ENCODE measurements at places on chromosomes 6 and 20. TPM values are rescaled to one million over a fixed set of nuclear protein-coding genes. Genes with fewer than 3 reads are reported as not detected.
A peak's percentile ranks its signal among the peaks of the same experiment; 100 is the strongest.

DNA sequence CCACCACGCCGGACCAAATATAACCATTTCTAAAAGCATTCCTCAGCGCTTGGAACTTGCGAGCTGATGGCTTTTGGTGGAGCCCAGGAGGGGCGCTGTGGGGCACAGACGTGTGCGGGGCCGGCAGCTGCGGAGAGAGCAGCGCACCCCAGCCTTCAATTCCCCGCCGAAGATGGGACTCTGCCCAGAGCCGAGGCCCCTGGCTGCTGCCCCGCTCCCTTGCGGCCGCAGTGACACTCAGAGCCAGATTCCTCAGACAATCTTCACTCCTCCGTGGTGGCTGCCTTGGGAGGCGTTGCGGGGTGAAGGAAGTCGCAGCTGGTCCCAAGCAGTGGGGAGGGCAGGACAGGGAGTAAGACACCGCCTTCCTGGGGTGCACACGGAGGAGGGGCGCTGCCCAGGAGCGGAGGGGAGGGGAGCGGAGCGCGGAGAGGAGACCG lies 87.7 kb downstream of the TMEM242 start:
- peak; percentile 79 for DNase-seq

GRCh38 chr6:22473991-22474682 lies 95.2 kb upstream of the HDGFL1 start:
- DNase-seq = no peak

DNA sequence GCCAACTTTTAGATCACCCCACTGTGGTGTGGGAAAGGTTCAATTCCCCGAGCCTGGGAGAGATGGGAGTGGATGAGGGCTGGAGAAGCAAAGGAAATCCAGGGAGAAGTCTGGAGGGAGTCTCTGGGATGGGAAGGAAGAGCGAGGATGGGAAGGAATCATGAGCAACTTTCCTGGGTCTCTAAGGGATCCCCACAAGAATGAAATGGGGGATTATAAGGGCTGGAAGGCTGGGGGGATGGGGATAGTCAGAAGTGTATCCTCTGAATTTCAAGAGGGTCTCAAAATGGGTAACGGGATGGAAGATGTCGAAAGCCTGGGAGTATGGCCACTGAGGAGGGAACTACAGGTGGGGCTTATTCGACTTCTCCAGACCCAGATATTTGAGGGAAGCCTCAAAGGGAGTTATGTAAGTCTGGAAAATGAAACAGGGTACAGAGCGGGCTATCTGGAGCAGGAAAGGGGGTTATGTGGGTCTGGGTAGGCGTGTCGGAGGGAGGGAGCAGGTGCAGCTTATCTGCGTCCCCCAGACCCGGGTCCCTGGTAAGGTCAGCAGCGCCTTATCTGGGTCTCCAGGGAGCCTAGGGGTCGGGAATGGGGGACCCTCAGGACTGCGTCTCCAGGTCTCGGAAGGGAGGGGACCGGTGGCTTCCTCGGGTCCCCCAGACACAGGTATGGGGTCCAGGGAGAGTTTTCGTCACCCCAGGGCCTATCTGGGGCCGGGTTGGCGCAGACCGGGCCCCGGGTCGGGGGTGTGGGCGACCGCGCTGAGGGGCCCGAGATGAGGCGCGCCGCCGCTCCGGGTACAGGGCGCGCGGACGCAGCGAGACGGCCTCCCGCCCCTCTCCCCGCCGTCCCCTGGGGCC lies 550 bp downstream of the PLAGL2 start:
- DNase-seq = no peak

GRCh38 chr6:45699663-45700062 lies 316.0 kb downstream of the CLIC5 start:
- no peak for DNase-seq

GRCh38 chr20:36153736-36154699 lies 522 bp upstream of the EPB41L1 start:
- peak; percentile 92 for DNase-seq

- no peak for DNase-seq
Observed at GRCh38 chr6:148745926-148746325, 904 bp upstream of the UST start.

DNA sequence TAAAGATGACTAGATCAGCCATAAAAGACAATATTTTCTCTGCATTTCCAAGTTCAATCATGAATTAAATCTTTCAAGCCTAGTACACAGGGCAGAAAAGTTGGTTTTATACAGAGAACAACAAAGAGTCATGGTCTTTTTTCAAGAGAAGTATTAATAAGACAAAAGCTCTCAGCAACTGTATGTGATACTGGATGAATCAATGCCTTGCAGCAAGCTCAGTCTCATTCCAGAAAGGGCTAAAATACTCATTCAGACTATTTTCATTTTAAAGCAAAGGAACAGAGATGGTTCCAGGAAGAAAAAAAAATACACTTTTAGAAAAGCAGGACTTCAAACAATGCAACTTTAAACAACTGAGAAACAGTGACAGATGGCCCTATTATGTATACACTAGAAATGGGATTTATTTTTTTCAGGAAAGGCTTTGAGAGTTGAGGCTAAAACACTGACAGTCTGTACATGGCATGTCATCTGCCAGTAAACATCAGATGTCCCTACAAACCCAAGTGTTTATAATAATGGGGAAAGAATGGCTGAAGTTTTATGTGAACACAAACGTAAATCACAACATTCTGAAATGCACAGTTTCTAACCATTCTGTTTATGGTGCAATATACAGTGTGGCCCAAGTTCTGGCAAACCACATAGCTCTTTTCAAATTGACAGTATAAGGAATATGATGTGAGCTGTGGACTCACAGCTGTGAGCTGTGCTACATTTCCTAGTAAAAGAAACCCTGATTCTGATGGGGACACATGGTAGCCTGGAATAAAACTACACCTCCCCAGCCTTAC lies 114.3 kb upstream of the DST start:
- no peak for DNase-seq

GRCh38 chr6:32785781-32786533 lies 22.6 kb upstream of the HLA-DQB2 start:
- no peak for DNase-seq

GRCh38 chr20:39152126-39152525 lies 190.0 kb downstream of the DHX35 start:
- no peak for DNase-seq

DNA sequence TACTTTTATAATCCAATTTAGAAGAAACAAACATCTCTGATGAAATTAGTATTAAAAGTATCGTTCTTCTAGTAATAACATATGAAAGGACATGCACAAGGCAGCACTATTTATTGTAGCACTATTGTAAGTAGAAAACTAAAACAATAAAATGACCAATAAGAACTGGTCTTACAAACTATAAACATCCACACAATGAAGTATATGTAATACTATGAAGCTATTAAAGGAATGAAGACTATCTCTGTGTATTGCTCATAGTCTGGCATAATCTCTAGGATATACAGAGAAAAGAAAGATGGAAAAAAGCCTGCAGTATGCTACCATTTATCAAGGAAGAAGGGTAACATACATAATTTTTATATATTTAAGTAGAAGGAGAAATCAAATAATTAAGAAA lies 16.7 kb downstream of the LCA5 start:
- DNase-seq = no peak

- peak; percentile 93 for DNase-seq
Observed at GRCh38 chr20:33732166-33732970, 572 bp downstream of the ZNF341 start.

- DNase-seq = no peak
Observed at GRCh38 chr6:101266063-101266462, 127.4 kb upstream of the GRIK2 start.

GRCh38 chr6:70370496-70370895 lies 42.8 kb upstream of the FAM135A start:
- no peak for DNase-seq

- no peak for DNase-seq
Observed at GRCh38 chr20:3405696-3406358, 1.6 kb downstream of the DNAAF9 start.

GRCh38 chr6:139161169-139161568 lies 26.3 kb downstream of the HECA start:
- no peak for DNase-seq

DNA sequence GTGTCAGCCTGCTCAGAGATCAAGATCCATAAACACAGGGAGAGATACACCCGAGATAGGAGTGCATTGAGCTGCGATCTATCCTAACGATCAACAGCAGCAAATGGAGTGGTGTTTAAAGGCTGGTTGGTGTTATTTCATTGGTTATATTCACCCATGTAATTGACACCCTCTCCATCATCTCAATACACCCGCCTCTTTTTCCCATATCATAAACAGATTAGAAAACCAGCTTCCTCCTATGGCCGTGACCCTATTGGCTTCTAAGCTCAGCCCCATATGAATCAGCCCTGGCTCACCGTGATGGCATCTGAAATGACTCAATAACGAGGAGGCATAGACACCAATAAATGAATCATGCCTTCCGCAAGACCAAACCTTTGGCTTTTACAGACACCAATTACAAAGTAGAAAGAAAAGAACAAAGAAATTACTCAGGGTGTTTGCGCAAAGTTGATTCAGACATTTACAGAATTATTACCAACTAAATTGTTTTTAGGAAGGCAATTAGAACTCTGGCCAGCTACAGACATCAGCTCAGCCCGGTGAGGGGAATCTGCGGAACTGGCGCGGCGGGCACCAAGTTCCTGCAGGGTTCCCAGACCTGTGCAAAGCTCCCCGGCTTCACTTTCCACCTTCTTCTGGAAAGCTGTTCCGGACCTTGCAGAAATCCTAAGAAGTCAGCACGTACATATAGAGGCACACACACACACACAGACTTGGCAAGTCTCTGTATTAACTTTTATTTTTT lies 11.5 kb downstream of the PMEPA1 start:
- DNase-seq = no peak

- DNase-seq = no peak
Observed at GRCh38 chr6:134746140-134746539, 203.8 kb downstream of the ALDH8A1 start.

DNA sequence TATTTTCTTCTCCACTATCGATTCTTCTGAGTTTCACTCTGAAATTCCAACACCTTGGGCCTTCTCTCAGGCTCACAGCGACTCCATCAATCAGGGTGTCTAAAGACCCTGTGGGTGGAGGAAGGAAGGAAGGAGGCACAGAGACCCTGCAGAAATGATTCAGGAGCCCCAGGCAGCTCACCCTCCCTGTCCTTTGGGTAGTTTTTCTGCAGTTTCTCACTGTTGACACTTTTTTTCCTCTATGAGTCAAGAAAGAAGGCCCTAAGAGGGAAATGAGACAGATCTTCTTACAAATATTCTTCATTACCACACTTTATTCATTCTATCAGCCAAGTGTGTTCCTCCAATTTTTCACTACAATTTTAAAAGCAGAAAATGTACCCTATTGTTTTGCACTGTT lies 34.2 kb upstream of the TBXT start:
- DNase-seq = no peak

- no peak for DNase-seq
Observed at GRCh38 chr6:15279047-15279661, 33.3 kb downstream of the JARID2 start.

- no peak for DNase-seq
Observed at GRCh38 chr6:147297663-147298316, 93.6 kb downstream of the STXBP5 start.

C6orf15 gene
- not detected for total RNA-seq

C6orf141 gene
- total RNA-seq = not detected

CRIP3 gene
- 7.1 TPM for total RNA-seq

PSORS1C2 gene
- not detected for total RNA-seq

DDO gene
- 29.7 TPM for total RNA-seq

TSPO2 gene
- total RNA-seq = not detected

CTSZ gene
- 138 TPM for total RNA-seq

RAET1G gene
- total RNA-seq = 0.22 TPM

DXO gene
- 9.8 TPM for total RNA-seq

C6orf120 gene
- 14.5 TPM for total RNA-seq

RING1 gene
- total RNA-seq = 27.7 TPM

NFATC2 gene
- 2.1 TPM for total RNA-seq

NOX3 gene
- not detected for total RNA-seq

OPRM1 gene
- not detected for total RNA-seq

EXOC2 gene
- total RNA-seq = 13.3 TPM

SLC18B1 gene
- total RNA-seq = 2.8 TPM

OXT gene
- 0.54 TPM for total RNA-seq

POM121L2 gene
- total RNA-seq = not detected
